Fibroblast of skin of left quadriceps (primary cell): ENCODE measurements at places on chromosomes 2 and 18.
A peak's percentile ranks its signal among the peaks of the same experiment; 100 is the strongest.

GRCh38 chr2:241539616-241540374 is 18.8 kb upstream of the BOK start:
- DNase-seq, result no peak

- DNase-seq, result no peak
Observed at GRCh38 chr2:72887032-72887739, at the start of gene SPR. Gene SPR (plus strand): TSS chr2:72887408. CDS start chr2:72887433, 25 bp downstream.

- no peak for DNase-seq
Observed at GRCh38 chr2:68108120-68108519, 45.3 kb upstream of the C1D start.

GRCh38 chr18:13428319-13428718 is 209.8 kb downstream of the LDLRAD4 start:
- no peak for DNase-seq

DNA sequence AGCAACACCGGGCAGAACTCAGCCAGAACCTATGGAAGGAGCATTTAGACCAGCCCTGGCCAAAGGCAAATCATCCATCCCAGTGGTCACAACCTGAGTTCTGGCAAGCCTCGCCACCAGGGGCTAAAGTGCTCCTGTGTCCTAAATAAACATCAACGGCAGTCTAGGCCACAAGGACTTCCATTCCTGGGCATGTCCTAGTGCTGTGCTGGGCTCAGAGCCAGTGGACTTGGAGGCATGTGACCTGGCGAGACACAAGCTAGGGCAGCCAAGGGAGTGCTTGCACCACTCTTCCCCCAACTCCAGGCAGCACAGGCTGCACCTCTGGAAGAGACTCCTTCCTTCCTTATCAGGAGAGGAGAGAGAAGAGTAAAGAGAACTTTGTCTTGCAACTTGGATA is 69.0 kb downstream of the ST6GAL2 start:
- DNase-seq, result no peak

GRCh38 chr2:237323656-237324055 is 90.3 kb downstream of the COL6A3 start:
- no peak for DNase-seq

DNA sequence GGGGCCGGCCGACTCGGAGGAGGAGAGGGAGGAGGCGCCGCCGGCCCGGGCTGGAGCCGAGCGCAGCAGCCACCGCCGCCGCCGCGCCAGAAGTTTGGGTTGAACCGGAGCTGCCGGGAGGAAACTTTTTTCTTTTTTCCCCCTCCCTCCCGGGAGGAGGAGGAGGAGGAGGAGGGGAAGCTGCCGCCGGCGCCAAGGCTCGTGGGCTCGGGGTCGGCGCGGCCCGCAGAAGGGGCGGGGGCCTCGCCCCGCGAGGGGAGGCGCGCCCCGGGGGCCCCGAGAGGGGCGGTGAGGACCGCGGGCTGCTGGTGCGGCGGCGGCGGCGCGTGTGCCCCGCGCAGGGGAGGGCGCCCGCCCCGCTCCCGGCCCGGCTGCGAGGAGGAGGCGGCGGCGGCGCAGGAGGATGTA is 316 bp downstream of the CRIM1 start:
- no peak for DNase-seq

GRCh38 chr2:127721311-127721977 is 20.1 kb downstream of the SFT2D3 start:
- no peak for DNase-seq

- DNase-seq, result no peak
Observed at GRCh38 chr2:217247476-217247875, 387.6 kb upstream of the TNP1 start.

DNA sequence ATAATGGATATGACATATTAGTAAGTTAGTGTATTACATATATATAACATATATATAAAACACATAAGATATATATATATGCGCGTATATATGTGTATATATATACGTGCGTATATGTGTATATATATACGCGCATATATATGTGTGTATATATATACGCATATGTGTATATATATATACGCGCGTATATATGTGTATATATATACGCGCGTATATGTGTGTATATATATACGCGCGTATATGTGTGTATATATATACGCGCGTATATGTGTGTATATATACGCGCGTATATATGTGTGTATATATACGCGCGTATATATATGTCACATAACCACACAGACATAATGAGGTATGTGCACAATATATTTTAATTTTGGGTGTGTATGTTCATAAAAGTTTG is 327.8 kb downstream of the MEIS1 start:
- DNase-seq, result no peak

DNA sequence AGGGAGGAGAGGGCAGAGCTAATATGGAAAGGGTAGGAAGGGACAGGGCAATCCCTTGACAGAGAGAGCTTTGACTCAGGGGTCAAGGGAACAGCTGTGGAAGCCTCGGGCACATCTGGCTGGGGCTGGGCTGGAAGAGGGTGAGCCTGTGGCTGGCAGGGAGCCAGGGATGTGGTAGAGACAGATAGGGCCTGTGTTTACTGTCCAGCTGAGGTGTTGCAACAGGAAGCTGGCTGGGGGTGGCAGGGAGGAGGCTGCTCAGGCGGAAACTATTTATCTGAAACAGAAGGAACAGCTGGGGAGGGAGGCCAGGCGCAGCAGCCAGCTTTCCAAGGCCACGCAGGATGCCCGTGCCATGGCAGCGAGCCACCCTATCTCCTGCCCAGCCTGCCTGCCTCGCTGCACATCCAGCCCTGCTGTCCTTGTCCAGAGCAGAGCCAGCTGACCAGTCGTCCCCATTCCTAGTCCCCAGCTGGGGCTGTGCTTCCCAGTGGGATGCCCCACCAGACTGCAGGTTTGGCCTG is 264.7 kb downstream of the CYP26B1 start:
- DNase-seq, result peak; percentile 67

DNA sequence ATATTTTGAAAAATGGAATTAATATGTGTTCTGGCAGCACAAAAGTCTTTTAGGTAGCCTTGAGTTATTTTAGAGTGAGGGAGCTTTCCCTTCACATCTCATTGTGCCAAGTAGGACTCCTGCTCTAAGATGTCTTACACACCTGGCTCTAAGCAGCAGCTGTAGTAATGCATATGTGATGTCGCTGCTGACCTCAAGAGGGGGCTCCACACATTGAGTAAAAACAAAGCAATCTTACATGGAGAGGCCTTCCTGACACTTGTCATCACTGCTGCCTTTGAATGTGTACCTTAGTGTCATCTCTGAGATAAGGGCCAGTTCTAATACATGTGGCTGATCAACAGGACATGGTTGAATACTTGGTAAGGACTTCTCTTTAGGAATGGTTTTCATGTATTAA is 75.8 kb downstream of the ACTR3 start:
- DNase-seq, result no peak

- DNase-seq, result no peak
Observed at GRCh38 chr2:136134126-136134525, 16.2 kb upstream of the CXCR4 start.

GRCh38 chr2:238996331-238997136 is 148.6 kb downstream of the TWIST2 start:
- DNase-seq, result no peak

DNA sequence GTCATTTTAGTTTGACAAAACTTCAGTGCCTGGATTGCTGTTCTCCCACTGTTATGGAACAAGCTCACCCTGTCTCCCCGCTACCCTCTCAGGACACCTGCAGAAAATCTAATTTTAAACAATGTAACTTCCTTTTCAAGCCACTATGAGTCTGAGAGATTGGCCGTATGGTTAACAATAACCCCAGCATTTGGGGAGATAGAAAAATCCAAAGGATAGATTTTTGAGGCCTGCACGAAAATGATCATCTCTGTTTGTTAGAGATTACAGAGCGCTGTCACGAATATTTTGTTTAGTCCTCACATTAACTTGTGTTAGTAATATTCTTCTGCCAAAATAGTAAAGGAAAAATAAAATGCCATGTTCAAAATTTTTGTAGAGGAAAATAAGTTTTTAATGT is 24.7 kb downstream of the CAB39 start:
- DNase-seq, result no peak

GRCh38 chr2:112118148-112118547 is 20.0 kb upstream of the FBLN7 start:
- DNase-seq, result no peak

GRCh38 chr2:26784570-26785234 is 1.2 kb upstream of the CENPA start:
- no peak for DNase-seq

DNA sequence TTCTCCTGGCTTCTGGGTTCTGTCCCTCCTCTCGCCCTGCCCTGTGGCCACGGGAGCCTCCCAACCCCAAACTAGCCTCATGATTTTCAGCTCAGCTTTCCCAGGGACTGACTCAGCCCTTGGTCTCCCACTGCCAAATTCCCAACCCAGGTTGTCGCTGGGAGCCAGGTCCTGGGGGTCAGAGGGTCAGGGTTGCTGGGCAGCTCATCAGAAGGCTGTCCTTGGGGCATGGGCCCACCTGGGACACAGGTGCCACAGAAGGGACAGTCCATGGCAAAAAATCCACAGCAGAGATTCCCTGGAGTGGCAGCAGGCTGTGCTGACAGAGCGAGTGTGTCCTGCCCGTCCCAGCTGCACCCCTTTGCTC is 180.4 kb downstream of the TWIST2 start:
- DNase-seq, result no peak

DNA sequence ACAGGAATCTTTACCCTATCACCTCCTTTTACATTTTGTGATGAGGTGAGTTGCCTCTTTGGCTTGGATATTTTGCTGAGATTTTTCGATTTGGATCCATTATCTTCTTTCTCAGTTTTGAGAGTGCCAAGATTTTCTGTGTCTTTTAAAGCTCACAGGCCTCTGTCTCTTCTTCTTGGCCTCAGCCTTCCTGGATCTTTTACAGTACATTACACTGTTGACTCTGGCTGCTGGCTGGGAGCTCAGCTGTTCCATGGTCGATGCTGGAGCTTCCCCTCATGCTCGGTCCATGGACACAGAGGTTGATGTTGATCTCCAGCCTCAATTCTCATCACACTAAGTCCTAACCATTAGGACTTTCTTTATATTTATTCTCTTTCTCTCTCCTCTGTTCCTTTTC is 332.8 kb upstream of the UBE2E3 start:
- no peak for DNase-seq

DNA sequence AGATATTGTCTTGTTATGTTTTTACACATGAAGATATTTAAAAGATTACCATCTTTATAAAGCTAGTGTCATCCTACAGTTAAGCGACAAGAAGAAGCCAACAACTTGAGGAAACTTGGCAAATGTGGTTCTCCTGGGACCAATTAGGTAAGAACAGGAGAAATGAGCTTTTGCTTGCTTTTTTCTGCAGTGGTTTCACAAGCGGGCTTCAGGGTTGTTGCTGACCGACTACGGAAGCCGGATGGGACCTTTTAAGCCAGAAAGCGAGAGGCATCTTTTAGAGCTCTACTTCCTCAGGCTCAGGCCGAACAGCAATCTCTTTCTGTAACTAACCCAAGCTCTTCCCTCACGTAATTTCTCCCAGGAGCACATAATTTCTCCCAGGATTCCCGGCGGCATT is 256.5 kb downstream of the CNTNAP5 start:
- DNase-seq, result no peak

GRCh38 chr18:77701977-77702376 is 452.3 kb downstream of the GALR1 start:
- DNase-seq, result no peak

DNA sequence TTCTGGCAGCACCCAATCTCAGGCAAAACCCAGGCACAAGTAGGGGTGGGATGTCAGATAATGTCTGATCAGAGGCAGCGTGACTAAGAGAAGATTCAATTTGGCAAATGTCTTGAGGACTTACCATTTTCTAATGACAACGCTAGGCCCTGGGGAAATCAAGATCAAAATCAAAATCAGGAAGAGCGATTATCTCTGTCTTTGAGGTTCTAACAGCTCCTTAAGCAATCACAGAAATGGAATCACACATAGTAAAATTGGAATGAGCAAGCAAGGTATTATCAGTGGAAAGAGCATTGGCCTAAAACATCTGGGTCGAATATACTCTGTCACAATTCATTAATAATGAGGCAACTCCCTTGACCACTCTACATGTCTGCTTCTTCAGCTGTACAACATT is 8.6 kb upstream of the SERPINB2 start:
- DNase-seq, result no peak

- DNase-seq, result no peak
Observed at GRCh38 chr2:3487432-3487831, 31.9 kb downstream of the ADI1 start.

DNA sequence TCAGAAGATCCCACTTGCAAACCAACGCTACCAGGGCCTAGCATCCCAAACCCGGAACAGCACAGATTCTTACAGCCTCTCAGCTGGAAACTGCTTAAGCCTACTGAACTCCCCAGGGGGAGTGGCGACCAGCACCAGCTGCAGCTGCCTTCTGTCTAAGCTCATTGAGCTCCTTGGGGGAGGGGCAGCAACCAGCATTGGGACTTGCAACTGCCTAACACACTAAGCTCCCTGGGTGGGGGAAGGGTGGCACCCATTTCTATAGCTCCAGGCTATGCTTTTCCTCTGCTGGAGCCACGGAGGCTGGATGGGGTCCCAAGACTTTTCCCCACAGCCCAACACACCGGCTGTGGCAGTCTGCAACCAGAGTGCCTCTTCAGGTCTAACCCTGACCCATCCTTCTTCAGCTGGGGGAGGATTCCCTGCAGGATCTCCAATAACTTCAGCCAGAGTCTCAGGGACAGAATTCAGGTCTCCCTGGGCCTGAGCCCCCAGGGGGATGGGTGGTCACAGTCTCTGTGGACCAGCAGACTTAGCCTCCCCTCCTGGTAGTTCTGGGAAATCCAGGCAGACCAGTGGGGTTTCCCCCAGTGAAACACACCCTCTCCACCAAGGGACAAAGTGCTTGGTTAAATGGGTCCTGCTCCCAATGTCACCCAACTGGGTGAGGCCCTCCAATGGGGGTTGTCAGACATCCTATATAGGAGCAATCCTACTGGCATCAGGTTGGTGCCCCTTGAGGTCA is 45.9 kb upstream of the ITGA4 start:
- DNase-seq, result no peak

- DNase-seq, result no peak
Observed at GRCh38 chr2:139825726-139826125, 1045.5 kb upstream of the NXPH2 start.

GRCh38 chr2:126864861-126865260 is 33.8 kb upstream of the TEX51 start:
- no peak for DNase-seq

DNA sequence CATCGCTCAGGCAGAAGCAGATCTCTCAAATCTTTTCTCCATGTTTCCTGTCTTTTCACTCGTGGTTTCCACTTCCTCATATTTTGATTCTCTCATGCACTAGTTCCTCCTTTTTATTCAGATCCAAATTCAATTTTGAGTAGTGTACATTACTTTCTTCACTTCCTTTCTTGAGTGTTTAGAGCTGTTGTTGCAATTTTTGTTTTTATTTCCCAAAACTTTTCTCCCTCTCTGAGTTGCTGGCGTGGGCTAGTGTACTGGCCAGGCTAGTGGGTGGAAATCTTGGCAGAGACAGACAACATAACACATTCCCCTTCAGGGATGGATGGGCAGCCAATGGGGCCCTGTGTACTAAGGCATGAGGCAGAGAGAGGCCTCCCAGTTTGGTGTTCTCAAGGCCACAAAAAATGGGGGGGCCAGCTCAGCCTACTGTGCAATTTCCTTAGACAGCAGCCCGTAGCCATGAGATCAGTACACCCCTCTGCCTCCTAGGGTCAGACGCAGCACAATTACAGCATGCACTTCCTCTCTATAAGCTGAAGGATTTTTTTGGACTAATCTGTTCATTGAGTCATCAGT is 145.1 kb upstream of the PID1 start:
- no peak for DNase-seq
